ENCODE measurements at places on chromosomes 2 and 18. TPM values are rescaled to one million over a fixed set of nuclear protein-coding genes. Genes with fewer than 3 reads are reported as not detected.

The AQP12A gene
- total RNA-seq = not detected

The PLGLB2 gene
- not detected for total RNA-seq

The SCN9A gene
- total RNA-seq = not detected

The AP1S3 gene
- 20.7 TPM for total RNA-seq

The LOXL3 gene
- 11.4 TPM for total RNA-seq

The UGT1A7 gene
- total RNA-seq = not detected

The MOCOS gene
- total RNA-seq = not detected

The SERPINB4 gene
- total RNA-seq = not detected

The FSHR gene
- total RNA-seq = not detected

The SCG2 gene
- 2.9 TPM for total RNA-seq

The DYNAP gene
- not detected for total RNA-seq

The APLF gene
- 0.37 TPM for total RNA-seq

The NAT8 gene
- total RNA-seq = not detected

The RAPGEF4 gene
- total RNA-seq = not detected

The HNRNPA3 gene
- total RNA-seq = 48.1 TPM

The CFAP65 gene
- total RNA-seq = not detected

The CRACDL gene
- total RNA-seq = 2.9 TPM

The ANKRD30B gene
- total RNA-seq = not detected

The VSNL1 gene
- total RNA-seq = not detected

The FZD7 gene
- 18.5 TPM for total RNA-seq

The NPC1 gene
- total RNA-seq = 24.3 TPM

The ZSWIM2 gene
- not detected for total RNA-seq

The DSC3 gene
- total RNA-seq = not detected

The ZRANB3 gene
- total RNA-seq = 9.4 TPM

The TSGA10 gene
- total RNA-seq = 1.8 TPM

The ADGRF3 gene
- 0.47 TPM for total RNA-seq

The ABCG8 gene
- total RNA-seq = not detected

The CMPK2 gene
- not detected for total RNA-seq

The ADCYAP1 gene
- total RNA-seq = 5.0 TPM

The OTOF gene
- 0.49 TPM for total RNA-seq

The ABI2 gene
- total RNA-seq = 54.2 TPM

The BOLL gene
- total RNA-seq = not detected

The FOXI3 gene
- total RNA-seq = not detected

The TXNDC2 gene
- total RNA-seq = 0.06 TPM

The FARP2 gene
- 36.3 TPM for total RNA-seq

The DIS3L2 gene
- 33.3 TPM for total RNA-seq

The TRPM8 gene
- not detected for total RNA-seq

The BIRC6 gene
- total RNA-seq = 70.8 TPM

The ARHGAP15 gene
- total RNA-seq = not detected

The ZNF532 gene
- total RNA-seq = 21.9 TPM

The CYP27C1 gene
- 1.0 TPM for total RNA-seq

The FER1L5 gene
- not detected for total RNA-seq

The RMDN2 gene
- total RNA-seq = not detected
